Tibial nerve (tissue), 4 donors: ENCODE measurements at places on chromosomes 6 and 20.

DNA sequence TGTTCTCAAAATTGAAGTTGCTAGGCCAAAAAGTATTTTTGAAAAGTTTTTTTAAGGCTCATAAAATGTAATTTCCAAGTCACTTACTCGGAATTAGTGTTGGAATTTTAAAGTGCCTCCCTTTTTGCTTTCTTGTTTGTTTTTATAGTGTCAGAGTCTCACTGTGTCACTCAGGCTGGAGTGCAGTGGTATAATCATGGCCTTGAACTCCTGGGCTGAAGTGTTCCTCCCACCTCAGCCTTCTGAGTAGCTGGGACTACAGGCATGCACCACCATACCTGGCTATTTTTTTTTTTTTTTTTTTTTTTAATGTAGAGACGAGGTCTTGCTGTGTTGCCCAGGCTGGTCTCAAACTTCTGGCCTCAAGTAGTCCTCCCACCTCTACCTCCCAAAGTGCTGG, 40.0 kb upstream of the GNRH2 start:
- no peak for DNase-seq

- no peak for DNase-seq
Observed at GRCh38 chr6:129130106-129130505, 247.2 kb downstream of the LAMA2 start.

- no peak for DNase-seq
Observed at GRCh38 chr20:4666001-4666479, 55.7 kb upstream of the PRND start.

DNA sequence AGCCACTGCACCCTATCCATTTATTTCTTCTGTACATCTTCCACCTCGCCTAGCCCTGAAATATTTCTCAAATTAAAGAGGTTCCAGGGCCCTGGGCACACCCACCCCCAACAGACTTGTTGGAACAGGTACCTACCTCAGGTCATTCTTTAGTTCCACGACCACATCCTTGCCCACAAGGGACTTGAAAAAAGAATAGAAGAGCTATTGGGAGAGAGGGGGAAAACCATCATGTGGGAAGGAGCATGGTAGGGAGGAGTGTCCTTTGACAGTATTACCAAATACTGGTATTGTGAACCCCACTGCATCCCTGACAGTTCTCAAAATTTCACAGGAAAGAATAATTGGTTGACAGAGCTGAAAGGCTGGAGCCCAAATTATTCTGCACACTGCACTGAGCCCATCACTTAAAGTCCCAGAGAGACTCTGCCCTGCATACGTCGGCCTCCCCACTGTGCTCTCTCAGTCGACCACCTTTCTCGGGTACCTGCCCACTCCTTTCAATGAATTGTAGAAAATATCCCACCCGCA, 762 bp downstream of the LSM2 start:
- no peak for DNase-seq

GRCh38 chr6:164401871-164402270, 907.5 kb downstream of the C6orf118 start:
- no peak for DNase-seq

GRCh38 chr6:71665931-71666330, 220.4 kb upstream of the RIMS1 start:
- no peak for DNase-seq

DNA sequence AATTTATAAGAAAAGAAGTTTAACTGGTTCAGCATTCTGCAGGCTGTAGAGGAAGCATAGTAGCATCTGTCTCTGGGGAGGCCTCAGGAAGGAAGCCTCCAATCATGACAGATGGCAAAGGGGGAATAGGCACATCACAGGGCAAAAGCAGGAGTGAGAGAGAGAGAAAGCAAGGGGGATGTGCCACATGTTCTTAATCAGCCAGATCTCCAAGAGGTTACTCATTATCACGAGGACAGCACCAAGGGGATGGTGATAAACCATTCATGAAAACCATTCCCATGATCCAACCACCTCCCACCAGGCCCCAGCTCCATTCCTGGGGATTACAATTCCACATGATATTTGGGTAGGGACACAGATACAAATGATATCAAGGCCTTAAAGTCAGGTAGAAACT, 217.5 kb upstream of the TCF21 start:
- no peak for DNase-seq

DNA sequence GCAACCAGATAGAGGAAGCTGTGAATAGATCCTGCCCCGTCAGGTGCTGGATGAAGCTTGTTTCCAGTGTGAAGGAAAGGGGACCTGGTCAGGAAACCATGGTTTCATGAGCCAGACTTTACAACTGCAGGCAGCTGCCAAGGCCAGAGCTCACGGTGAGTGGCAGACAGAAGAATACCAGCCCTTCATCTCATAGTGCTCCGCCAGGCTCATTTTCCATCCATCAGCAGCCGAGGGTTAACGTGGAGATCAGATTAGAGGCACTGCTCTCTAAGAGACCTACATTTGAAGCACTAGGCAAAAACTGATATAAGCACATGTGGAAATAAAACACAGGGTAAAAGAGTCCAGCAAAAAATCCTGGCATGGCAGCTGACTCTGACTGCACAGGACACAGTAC, 172.4 kb downstream of the CD24 start:
- DNase-seq = no peak

DNA sequence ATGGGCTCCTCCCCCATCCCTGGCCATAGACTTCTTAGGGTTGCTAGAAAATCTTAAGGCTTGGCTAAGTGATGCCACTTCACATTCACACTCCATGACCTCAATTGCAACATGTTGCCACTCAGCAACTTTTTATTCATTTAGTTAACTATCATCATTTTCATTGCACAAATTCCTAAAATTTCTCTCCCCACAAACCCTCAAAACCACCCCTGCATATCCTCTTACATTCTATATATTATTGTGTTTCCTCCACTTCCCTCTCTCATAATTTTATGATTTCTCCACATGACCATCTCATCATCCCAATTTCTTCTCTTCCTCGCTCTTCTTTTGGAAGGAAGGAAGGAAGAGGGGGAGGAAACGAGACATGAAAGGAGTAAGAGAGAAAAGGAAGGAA, 436.0 kb downstream of the HACE1 start:
- no peak for DNase-seq

- no peak for DNase-seq
Observed at GRCh38 chr6:134657751-134658527, 292.0 kb downstream of the ALDH8A1 start.

GRCh38 chr20:60294632-60295031, 336.4 kb downstream of the CDH26 start:
- DNase-seq = no peak

GRCh38 chr6:142842418-142843261, 102.3 kb downstream of the HIVEP2 start:
- no peak for DNase-seq

- no peak for DNase-seq
Observed at GRCh38 chr6:150029749-150030148, 4.4 kb upstream of the RAET1L start.

DNA sequence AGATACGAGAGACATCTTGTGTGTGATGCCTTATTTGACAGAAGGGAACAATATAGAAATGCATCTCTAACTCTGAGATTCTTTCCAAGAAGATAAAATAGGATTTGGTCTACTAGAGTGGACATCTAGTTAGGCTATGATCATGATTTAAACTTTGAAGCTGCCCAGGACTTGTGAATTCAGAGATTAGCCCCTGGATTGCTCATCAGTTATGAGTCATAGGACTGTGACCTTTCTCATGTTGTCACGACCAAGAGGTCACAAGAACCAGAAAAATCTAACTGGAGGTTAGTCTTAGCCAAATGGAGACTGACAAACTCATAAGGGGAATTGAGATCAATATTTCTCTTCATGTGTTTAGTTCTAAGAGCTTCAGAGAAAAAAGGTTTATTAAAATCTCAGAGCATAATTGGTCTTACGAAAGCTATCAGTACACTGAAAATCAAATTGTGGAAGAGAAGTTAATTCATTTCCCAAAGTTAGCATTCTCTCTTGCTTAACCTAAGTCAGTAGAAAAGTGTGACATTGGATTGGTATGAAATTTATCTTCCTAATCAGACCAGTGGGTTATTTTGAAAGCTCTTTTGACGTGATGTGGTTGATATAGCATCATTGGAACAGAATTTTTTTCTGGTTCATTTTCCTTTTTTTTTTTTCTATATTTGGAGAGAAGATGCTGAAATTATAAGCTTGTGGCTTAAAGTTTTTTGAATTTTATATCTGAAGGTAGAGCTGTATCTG, 245.7 kb downstream of the RNF144B start:
- no peak for DNase-seq

DNA sequence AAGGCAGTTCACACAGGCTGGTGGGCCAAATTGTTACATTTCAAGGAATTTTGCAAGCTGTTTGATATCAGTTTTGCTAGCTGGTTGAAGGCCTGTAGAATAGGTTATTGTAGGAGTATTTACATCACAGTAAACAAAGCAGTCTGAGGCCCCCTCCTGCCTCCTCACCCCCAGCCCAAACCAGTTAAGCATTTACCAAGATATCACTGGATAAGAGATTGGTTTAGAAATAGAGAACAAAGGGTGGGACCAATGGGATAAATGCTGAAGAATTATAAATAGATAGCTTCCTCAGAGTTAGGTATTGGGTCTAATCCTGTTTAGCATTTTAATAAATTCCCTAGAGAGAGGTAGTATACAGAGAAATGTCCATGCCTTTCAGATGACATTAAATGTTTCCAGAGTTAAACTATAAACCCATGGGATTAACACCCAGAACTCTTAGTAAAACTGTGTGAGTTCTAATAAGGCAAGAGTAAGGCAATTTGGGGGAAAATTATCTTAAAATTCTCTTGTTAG, 2.3 kb upstream of the PHACTR2 start:
- no peak for DNase-seq

- no peak for DNase-seq
Observed at GRCh38 chr20:25584905-25585704, at the start of gene NINL. NINL (minus strand) TSS chr20:25585531; CDS start chr20:25526587, 58,944 bp downstream.

GRCh38 chr20:50969912-50970311, 11.3 kb downstream of the MOCS3 start:
- DNase-seq = no peak

DNA sequence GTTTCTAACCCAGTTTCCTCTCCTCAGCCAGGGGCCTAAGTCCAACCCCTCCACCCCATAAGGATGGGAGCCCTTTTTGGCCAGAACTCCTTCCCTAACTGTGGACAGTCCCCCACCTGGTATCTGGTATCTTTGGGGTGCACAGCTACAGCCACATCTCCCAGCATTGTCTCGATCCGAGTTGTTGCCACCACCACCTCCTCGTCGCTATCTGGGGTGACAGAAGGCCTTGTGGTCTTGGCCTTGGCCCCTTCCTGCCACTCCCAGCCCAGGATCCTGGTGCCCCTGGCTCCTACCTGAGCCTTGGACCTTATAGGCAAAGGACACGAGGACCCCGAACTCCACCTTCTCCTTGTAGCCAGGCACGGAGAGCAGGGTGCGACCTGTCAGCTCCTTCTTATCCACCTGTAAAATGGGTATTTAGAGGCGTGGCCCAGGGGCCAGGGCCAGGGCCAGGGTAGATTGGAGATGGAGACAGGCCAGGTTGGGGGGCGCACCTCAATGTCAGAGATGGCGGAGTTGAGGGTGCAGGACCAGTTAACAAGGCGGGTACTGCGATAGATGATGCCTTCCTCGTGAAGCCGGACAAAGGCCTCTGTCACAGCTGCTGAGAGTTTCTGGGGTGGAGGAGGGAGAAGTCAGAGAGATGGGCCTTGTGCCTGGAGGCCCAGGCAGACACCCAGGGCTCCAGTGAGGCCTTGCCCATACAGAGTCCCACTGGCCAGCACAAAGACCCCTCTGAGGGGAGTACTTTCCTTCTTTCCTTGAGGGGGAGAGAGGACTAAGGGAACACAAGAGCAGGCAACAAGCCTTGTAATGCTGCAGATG, 7.2 kb upstream of the VWA7 start:
- no peak for DNase-seq

DNA sequence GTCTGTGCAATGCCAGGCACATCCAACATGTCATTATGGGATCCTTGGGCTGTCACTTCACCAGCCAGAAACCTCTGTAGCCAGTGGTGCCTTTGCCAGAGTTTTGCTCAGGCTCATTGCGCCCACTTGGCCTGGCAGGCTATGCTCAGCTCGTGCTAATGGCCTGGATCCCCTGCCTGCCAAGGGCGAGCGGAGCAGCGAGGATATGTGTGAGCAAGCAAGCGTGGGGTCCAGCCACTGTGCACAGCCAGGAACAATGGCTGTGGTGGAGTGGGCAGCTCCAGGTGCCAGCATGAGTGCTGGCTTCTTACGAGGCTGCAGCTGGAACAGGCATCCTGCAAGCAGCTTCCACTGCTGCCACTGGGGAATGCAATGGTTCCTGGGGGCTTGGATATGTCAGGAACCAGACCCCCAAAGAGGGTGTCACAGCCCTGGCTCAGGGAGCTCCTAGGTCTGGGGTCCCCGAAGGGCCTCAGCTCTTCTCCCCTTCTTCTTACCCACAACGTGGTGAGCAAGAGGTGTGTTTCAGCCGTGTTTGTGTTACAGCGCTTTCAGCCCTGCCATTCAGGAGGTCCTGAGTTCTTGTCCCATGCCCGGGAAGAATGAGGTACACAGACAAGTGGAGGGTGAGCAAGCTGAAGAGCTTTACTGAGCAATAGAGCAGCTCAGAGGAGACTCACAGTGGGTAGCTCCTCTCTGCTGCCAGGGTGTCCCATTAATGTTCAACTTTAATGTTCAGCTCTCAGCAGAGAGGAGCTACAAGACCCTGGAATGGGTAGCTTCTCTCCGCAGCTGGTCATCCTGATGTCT, 22.3 kb upstream of the TOP1 start:
- DNase-seq = no peak

DNA sequence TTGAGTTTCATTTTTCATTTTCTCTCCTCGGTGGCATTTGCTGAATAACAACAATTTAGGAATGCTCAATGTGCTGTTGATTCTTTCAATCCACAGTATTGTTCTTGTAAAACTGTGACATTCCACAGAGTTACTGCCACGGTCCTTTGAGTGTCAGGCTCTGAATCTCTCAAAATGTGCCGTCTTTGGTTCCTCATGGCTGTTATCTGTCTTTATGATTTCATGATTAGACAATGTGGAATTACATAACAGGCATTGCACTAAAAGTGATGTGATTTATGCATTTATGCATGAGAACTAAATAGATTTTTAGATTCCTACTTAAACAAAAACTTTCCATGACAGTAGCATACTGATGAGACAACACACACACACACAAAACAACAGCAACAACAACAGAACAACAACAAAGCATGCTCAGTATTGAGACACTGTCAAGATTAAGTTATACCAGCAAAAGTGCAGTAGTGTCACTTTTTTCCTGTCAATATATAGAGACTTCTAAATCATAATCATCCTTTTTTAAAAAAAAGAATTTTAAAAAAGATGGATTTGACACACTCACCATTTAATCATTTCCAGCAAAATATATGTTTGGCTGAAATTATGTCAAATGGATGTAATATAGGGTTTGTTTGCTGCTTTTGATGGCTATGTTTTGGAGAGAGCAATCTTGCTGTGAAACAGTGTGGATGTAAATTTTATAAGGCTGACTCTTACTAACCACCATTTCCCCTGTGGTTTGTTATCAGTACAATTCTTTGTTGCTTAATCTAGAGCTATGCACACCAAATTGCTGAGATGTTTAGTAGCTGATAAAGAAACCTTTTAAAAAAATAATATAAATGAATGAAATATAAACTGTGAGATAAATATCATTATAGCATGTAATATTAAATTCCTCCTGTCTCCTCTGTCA, 88.1 kb downstream of the SNAP25 start:
- DNase-seq = no peak

GRCh38 chr6:117169781-117170281, 95.5 kb upstream of the VGLL2 start:
- no peak for DNase-seq
